Fibroblast of lung (primary cell): ENCODE measurements at places on chromosomes 2 and 18. TPM values are rescaled to one million over a fixed set of nuclear protein-coding genes. Genes with fewer than 3 reads are reported as not detected.

SLC23A3 gene
- 1.8 and 2.5 TPM in 2 replicates for total RNA-seq

AAMP gene
- total RNA-seq, result 110 and 139 TPM in 2 replicates

GRCh38 chr2:234355021-234355720 lies 141.7 kb downstream of the ARL4C start:
- DNase-seq, result no peak

DNA sequence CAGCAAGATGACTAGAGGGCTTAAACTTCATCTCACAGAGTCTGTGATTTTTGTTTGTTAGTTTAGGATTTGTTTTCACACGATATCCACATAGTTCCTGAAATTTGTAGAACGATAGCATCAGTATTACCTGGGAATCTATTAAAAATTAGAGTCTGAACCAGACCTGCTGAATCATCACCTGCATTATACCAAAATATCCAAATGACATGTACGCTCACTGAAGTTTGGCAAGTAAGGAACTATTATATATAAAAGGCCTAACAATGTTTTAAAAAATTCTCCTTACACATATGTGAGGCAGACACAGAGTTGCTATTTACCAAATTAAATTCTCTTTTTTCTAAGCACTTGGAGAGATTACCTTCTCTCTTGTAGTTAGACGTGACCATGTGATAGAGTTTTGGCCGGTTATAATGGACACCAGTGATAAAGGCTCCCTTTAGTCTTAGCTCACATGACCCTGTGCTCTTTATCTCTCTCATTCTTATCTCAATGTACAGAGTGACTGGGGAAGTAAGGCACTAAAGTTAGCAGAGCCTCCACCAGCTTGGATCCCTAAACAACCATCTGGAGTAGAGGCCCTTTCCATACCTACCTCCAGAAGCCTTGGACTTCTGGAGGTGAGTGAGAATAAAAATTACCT lies 363.1 kb downstream of the DSC3 start:
- DNase-seq, result no peak
